ENCODE measurements at places on chromosomes 2 and 18.

DNA sequence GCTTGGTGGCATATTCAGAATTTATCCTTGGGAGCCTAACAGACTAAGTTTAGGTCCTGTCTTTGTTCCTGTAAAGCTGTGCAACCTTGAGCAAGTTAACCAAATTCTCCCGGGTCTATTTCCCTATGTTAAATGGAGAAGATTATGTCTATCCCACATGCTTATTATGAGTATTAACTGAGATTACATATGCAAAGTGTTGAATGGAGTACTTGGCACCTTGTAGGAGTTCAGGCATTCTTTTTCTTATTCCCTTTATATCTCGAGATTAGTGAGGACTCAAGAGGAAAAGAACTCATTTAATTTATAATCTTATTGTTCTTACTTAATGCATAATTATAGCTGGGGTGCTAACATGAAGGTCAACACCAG, 184.6 kb downstream of the FMNL2 start:
- DNase-seq: no peak

DNA sequence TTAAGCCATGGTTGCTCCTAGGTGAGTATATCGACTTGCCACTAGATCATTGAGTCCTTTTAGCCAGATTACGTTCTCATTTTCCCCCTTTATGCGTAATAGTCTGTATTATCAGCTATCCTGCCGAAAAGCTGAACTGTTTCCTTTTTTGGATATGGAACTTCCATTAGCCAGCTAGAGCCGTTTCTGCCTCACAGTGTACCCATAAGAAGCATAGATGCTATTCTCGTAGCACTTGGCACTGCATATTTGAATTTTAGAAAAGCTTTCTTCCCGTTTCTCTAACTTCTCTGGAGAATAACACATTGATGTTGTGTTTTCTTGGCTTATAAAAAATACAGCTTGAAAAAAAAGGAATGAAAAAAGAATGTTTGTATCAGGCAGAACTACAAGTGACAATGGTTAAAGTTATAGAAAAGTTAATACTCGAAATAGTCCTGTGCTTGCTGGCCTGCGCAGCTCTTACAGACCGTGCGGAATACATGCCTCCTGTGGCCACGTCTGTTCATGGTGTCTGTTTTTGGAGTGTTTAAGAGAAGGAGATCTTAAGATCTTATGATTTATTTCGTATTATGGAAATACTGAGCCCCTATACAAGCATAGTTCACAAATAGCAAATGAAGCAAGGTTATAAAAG, 710 bp downstream of the DUSP19 start:
- DNase-seq: no peak

DNA sequence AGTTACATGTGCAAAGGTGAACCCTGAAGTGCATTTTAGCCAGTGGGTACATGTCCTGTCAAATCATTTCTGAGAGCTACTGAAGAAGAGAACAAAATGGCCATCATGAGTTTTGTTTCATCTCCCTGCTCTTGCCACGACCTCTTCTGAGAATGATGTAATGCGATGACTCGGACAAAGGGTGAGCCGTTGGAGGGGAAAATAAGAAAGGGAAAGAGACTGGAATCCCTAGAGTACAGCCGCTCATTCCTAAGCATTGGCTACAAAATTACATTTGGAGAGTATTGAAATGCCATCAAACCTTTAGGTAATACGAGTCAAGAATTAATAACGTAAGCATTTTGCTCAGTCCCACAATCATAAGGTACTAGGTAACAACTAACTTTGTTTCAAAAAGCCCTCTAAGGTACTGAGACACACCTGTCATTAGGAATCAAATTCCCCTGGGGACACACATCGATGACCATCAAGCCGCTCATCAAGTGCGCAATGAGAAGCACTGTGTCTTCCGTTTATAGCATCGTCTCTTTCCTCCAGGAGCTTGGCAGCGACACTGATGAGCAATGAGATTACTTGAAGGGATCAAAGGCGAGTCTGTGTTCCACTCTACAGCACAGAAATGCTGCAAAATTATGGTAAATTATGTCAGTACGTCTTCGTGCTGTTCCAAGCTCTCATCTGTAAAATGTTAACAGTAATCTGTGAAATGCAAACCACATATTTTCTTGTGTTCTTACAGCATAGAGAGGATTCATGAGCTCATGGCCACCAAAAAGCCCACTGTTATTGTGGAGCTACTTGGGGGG, 97.3 kb upstream of the PIEZO2 start:
- no peak for DNase-seq

- no peak for DNase-seq
Measured at GRCh38 chr2:235544689-235544969, 50.8 kb downstream of the AGAP1 start.

All from activated CD4-positive, alpha-beta T cell treated with anti-CD3 and anti-CD28 coated beads for 36 hours (primary cell).